Ovary (tissue), 10 donors: ENCODE measurements at places on chromosomes 6 and 20.

DNA sequence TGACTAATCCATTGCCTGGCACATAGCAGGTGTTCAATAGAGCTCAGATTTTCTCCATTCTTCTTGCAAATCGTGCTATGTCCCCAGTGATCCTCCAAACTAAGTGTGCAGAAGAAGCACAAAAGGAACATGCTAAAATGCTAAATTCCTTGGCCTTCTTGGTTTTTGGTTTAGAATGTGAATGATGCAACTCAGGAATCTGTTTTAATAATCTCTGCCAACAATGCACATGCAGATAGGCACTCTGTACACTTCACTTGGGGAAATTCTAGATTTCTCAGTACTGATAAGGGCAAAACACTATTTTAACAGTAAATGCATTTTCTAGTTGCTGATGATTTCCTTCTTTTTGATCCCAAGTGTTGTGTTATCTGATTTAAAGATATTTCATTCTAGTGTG is 35.2 kb downstream of the SLC22A1 start:
- DNase-seq, result no peak

GRCh38 chr6:165733489-165733791 is 70.4 kb upstream of the PDE10A start:
- no peak for DNase-seq

- DNase-seq, result no peak
Observed at GRCh38 chr6:64786736-64787135, 920.3 kb downstream of the EYS start.

DNA sequence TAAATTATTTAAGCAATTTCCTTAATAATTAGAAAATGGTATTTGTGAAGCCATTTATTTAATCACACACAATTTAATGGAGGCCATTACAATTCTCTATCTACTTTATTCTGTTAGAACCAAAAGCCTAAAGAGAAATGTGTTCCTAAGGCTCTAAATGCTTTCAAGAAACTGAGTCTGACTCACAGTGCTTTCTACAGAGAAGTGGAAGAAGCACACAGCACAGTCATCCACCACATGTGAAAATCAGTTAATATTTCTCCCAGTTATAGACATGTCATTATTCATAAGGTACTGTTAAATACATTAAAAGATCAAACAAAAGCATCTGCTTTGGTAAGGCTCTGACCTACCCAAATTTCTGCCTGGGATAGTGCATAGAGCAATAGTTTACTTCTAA is 214.4 kb downstream of the ALDH8A1 start:
- no peak for DNase-seq

GRCh38 chr6:144588697-144589325 is 303.7 kb downstream of the UTRN start:
- no peak for DNase-seq

GRCh38 chr20:48094196-48094749 is 309.0 kb upstream of the SULF2 start:
- DNase-seq, result no peak

DNA sequence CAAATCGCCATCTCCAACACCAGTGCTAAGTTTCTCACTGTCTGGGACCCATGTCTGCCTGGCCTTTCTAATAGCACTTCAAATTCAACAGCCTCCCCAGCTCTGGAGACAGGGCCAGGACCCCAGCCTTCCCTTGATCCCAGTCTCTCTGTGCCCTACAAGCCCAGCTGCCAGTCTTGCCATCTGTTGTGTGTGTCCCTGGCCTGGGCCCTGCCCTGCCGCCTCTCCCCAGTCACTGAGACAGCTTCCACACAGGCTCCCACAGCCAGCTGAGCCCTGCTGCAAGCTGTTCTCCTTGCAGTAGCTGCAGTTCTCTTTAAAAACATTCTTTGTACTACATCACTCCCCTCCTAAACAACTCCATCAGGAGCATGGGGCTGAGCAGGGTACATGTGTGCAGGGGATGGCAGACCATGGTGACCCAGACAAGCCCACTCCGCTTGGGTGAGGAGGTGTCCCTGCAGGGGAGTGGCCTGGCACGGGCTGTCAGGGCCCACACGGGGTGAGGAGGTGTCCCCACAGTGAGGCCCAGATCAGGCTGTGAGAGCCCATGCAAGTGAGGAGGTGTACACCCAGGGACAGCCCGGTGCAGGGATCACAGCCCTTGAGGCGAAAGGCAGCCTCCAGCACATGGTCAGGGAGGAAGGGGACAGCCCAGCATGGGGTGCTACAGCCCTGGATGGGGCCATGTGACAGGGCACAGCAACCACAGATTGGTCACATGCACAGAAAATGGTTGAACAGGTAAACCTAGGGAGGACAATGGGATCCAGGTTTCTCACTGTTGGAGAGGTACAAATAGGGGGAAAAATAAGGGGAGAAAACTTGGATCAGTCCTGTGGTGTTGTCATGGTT is 16.2 kb downstream of the CST7 start:
- DNase-seq, result no peak

- peak; percentile 74 for DNase-seq
Observed at GRCh38 chr20:57514273-57514751, 10.6 kb downstream of the CTCFL start.

DNA sequence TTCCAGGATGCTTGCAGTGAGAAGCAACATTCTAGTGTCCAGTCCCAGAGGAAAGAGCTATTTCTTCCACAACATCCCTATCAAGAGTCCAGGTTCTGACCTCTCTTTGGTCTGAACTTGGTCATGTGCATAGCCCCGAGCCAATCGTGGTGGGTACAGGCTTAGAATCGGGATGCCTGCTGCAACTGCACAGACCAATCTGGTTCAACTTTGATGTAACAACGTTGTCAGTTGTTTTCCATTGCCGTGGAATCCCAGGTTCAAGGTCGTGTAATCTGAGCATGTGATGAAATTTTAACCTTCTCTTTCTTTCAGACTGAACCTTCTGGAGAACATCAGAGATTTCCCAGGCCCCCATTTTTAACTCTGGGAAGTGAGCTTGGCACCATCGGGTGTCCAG is 130.5 kb downstream of the ANKRD60 start:
- DNase-seq, result peak; percentile 34

DNA sequence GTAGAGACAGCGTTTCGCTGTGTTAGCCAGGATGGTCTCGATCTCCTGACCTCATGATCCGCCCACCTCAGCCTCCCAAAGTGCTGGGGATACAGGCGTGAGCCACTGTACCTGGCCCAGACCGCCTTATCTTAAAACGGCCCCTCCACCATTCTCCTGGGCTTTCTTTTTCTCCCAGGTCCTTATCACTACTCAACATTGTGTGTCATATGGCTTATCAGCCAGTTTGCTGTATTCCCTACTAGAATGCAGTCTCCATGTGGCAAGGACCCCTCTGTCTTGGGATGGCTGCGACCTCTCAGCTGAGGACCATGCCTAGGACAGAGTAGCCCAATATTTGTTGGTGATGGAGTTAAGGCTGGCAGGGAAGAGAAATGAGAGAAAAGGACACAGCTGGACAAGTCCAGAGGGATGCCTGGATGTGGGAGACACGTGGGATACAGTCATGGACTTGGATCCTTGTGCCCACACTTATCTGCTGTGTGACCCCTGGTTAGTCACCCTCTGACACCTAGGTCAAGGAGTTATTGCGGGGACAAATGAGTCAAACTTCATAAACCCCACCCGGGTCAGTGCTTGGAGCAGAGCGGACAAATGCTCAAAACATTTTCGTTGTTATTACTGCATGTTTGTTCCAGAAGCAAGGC is 24.0 kb downstream of the ADA start:
- DNase-seq, result no peak

- no peak for DNase-seq
Observed at GRCh38 chr6:43665376-43665775, 20.5 kb downstream of the RSPH9 start.

GRCh38 chr20:48826883-48827771 is 672 bp downstream of the PREX1 start:
- no peak for DNase-seq

DNA sequence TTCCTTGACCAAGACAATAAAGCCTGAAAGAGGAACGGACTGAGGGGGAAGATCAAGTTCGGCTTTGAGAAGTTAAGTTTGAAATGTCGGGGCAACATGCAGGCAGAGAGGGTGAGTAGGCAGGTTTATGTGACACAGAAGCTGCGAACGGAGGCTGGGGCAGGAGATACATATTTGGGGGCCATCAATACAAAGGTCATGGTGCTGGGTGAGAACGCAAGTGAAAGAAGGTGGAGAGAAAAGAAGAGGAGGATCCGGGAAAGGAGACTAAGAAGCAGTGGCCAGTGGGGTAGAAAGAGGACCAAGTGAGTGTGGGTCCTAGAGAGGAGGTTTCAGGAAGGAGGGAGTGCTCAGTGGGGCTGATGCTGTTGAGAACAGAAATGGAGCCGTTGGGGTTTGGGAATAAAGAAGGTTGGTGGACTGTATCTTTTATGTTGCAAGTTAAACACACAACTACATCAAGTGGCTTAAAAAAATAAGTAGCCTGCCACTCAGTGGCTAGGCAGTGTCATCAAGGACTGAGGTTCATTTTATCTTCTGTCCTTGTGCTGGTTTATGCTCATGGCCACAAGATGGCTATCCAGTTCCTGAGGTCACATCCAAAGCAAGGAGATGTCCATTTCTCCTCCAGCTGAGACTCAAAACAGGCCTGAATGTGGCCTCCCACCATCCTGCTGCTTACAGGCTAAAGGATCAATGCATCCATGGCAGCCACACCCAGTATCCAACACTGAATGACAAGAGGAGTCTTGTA is 1.7 kb upstream of the BLCAP start:
- DNase-seq, result no peak

DNA sequence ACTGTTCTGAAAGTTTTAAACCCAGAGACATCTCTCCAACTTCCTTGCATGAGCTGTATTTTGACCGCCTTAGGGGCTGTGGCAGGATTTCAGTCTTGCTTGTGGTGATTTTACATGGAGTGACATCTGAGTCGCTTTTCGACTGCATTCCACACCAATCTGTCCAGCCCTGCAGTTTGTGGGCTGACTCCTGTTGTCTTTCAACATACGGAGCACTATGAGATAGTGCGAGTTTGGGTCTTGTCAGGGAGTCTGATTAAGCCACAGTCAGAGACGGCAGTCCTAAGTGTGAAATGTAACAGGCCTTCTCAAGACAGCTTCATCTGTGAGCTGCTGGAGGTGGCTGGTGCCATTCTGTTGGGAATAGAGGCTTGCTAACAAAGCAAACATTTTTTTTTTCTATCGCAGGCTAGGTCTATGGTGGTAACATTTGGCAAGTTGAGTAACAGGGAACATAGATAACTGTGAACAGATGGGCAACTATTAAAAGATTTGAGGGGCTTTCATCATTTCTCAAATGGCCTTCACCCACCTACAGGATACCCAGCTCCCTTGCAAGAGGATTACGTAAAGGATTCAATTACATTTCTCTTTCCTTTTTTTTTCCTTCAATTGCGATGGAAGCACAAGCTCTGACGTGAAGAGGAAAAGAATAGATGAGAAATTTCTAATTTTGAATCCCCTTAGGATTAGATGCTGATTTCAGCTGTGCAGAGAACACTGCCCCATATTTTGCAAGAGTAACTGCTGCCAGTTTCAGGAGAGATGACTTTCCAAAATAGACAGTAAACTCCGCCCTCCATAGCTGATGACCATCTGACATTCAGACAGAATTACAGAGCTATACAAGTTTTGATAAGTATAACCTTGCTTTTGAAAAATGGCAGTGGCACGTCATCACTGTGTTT is 25.1 kb downstream of the CAP2 start:
- DNase-seq, result no peak

DNA sequence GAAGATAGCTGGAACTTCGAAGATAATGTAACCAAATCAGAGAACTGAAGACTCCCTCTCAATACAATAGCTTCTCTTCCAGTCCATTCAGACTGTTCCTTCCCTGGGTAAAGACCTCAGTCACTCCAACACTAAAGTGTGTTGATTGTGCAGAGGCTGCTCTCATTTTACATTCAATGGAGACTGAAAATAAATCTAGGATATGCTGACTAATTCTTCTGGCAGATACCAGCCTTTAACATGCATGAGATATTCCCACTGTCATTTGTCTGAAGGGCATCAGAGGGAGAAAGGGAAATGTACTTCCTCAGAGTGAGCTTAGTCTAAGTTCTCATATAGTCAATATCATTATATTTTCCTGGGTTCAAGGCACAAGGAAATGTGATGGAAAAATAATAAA is 166.4 kb upstream of the IRAK1BP1 start:
- no peak for DNase-seq

- DNase-seq, result no peak
Observed at GRCh38 chr6:112204350-112204706, 50.0 kb downstream of the LAMA4 start.

DNA sequence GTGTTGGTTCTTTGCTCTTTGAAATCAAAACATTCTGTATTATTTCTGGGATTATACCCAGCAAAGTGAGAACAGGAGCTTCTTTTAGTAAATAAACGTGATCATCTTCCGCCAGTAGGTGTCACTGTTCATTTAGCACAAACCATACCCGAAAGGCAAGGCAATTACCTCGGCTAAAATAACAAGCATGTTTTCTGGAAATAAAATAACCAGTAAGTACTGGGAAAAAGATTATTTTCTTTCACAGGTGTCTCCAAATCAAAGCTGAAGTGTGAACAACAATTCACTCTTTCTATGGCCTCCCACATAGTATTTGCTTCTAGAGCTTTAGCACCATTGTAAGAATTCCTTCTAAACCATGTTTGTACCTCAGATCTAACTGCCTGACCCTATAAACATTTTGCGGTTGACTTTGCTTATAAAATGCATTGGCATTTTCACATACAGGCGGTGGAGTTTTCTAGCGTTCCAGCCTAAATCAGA is 144.6 kb upstream of the AGPAT4 start:
- peak; percentile 38 for DNase-seq

GRCh38 chr20:16438100-16438499 is 135.1 kb downstream of the KIF16B start:
- DNase-seq, result no peak

- DNase-seq, result no peak
Observed at GRCh38 chr6:11140056-11140455, 28.5 kb upstream of the ERVFRD-1 start.

GRCh38 chr6:134247231-134247833 is 70.6 kb downstream of the SGK1 start:
- DNase-seq, result no peak

DNA sequence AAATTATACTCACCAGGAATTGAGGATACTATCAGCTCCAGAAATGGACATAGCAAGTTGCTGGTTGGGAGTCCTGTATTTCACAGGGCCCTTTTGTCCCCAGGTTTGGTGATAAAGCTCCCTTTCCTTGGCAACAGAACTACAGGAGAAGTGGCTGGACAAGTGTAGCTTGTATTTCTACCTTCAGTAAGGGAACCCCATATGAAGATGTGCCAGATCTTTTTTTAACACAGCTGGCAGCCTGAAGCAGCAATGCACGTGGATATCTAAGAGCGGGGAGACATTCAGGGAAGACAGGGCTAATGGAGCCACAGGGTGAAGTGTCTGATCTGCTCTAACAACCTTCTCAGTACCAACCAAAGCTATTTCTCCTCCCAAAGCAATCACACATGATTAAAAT is 373.9 kb upstream of the ID4 start:
- no peak for DNase-seq

DNA sequence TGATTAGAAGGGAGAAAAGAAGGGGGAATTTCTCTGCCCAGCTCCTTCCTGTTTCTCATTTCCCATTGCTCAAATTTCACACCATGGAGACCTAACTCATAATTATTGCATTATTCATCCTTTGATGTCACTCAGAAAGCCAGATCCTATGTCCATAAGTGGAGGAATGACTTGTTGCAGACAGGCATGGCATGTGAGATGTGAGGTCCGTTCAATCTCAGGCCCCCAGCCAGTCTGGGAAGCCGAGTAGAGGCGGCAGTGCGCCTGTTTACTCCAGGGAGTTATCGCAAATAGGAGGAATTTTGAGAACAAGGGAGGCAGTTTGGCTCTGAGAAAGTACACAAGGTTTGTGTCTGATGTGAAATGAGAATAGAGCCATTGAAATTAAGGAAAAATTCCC is 26.9 kb upstream of the MOCS1 start:
- DNase-seq, result peak; percentile 37

- no peak for DNase-seq
Observed at GRCh38 chr20:45017857-45018256, 51.5 kb downstream of the STK4 start.
